Muscle of arm (tissue), 14 donors: ENCODE measurements at places on chromosomes 11 and 22.

DNA sequence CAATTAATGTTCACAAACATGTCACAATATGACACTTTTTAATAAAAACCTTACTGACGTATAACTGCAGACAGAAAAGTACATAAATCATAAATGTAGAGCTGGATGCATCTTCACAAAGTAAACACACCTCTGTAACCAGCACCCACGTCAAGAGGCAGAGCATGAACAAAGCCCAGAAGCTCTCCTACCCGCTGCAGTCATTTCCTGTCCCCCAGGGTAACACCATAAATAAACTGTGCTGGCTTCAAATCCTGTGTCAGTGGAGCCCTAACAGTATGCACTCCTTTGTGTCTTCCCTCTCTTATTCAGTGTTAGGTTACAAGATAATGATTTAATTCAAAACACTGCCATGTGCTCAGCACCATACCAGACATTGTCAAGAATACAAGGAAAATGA lies 5.7 kb downstream of the SYT13 start:
- no peak for DNase-seq

DNA sequence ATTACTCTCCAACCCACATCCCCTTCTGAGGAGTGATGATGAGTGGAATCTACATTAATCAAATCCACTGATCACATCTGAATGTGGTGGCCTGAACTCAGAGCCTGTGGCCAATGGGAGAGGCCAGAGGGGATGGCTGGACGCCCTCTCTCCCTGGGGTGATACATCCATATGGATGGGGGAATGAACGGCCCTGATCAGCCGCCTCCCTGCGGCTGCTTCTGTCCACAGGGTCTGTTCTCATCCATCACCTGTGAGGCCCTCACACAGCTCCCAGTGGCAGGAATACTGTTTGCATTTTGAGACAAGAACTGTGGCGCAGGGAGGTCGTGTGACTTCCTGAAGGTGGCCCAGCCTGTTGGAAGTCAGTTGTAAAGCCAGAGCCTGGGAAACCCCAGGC lies 78.3 kb upstream of the SHISAL1 start:
- DNase-seq: no peak

- no peak for DNase-seq
Observed at GRCh38 chr11:64233913-64234586, at the start of gene VEGFB. Gene VEGFB (plus strand): TSS chr11:64234584. CDS start chr11:64234834, 250 bp downstream.

DNA sequence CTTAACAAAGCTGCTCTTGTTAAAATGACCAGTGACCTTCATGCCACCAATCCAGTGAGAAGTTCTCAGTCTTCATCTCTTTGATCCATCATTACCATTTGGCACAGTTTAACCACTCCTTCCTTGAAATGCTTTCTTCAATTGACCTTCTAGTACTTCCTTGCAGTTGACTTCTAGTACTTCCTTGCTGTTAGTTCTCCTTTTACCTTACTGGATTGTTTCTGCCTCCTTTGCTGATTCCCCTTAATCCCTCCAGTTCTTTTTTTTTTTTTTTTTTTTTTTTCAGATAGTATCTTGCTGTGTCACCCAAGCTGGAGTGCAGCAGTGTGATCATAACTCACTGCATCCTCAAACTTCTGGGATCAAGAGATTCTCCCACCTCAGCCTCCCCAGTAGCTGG lies 66.0 kb upstream of the HORMAD2 start:
- DNase-seq: no peak

DNA sequence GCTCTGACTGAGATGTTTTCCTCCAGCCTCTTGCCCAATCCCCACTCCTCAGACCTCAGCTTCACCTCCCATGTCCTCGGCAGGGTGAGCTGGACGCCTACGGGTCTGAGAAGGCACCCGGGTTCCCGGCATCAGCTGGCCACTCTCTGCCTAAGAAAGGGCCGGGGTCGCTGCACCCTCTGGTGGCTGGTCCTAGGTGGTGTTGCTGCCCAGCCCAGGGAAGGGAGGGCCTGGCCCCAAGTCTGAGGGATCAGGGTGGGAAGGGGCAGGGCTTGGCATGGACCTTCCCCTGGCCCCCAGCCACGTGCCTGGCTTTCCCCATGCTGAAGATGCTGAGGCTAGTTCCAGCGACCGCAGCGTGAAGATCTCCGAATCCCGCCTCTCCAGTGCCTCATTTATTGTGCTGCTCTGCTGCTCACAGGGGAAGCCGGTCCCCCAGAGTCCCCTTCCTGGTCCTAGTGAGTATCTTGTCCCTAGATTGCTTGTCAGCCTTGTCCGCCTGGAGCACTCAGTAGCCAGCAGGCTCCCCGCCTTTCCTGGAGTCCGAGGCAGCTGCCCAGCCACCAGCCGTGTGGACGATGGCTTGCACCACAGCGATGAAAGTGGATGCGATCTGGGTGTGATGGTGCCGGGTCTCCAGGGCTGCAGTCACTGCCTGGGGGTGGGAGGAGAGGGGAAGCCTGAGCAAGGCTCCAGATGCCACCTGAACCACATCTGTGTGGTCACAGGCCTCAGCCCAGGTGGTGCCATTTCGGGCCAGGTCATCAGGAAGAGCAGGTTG lies 2.9 kb upstream of the GGT5 start:
- peak; percentile 80 for DNase-seq

GRCh38 chr11:21465203-21465602 lies 727.7 kb upstream of the ANO5 start:
- no peak for DNase-seq

DNA sequence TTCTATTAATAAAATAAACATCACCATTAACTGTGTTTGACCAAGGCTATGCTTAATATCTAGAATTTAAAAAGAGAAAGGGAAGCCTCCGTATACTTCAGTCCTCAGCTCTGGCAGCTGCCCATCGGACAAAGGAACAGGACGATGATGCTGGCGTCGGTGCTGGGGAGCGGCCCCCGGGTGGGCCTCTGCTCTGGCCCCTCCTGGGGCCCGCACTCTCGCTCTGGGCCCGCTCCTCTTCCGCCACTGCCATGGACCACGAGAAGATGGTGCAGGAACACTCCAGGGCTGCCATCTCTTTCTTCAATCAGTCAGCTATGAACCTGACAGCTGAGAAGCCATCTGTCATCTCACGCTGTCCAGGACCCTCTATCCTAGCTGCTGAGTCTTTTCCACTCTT lies 25.3 kb downstream of the PDHX start:
- no peak for DNase-seq
